ENCODE measurements at places on chromosomes 1 and 21.

DNA sequence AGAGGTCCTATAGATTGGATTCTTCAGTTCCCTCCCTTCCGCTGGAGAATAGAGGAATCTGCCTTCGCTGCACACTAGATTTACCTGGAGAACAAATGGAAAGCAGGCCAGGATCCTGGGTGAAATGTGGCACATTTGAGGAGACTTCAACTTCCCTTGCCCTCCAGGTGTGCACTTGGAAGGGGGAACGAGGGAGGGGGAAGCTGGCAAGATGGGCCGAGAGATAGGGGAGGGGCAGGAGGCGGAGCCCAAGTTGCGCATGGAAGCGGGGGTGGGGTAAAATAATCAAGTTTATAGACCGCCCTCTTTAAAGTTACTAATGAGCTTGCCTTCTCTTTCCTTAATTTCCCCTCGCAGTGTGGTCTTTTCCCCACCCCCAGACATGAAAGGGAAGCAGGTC is 155.7 kb upstream of the CAMK1G start:
- no peak for DNase-seq

- DNase-seq = no peak
Measured at GRCh38 chr1:77415579-77415978, 133.8 kb downstream of the AK5 start.

DNA sequence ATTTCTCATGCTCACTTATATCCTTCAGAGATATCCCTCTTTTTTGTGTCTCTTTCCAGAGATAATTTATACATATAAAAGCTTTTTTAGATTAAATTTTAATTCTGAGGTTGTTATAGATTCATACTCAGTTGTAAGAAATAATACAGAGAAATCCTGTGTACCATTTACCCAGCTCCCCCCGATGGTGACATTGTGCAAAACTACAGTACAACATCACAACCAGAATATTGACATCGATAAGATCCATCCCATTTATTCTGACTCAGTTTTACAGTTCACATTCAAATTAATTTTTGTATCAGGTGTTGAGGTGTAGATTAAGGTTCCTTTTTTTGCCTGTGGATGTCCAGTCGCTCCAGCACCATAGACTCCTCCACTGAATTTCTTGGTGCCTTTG is 14.3 kb downstream of the DMRTB1 start:
- no peak for DNase-seq

DNA sequence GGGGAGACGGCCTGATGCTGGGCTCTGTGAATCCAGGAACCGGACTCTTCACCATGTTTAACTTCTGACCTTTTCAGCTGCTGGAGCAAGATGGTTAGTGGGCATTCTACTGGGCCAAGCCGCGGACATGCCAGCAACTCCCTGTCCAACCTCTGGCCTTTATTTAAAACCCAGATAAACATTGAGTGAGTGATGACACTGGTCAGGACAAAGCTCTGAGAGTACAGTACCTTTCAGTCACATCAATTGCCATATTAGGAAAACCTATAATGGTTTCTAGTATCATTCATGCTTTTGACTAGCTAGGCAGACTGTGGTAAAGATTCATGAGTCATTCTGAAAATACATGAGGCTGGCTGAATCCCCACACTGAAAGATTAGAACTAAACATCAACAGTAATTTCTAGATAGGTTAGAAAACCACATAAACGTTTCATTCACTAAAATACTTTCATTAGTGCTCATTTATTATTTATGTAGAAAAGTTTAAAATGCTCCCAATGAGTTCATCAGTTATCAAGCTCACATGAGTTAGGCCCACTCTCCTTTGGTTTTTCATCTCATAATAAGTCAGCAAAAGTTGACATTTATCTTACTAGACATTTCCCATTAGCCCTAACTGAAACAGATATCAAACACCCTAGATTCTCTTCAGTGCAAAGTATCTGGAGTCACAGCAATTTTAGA is 7.1 kb upstream of the ACTA1 start:
- no peak for DNase-seq

- DNase-seq = no peak
Measured at GRCh38 chr1:180898441-180899219, 14.1 kb upstream of the KIAA1614 start.

DNA sequence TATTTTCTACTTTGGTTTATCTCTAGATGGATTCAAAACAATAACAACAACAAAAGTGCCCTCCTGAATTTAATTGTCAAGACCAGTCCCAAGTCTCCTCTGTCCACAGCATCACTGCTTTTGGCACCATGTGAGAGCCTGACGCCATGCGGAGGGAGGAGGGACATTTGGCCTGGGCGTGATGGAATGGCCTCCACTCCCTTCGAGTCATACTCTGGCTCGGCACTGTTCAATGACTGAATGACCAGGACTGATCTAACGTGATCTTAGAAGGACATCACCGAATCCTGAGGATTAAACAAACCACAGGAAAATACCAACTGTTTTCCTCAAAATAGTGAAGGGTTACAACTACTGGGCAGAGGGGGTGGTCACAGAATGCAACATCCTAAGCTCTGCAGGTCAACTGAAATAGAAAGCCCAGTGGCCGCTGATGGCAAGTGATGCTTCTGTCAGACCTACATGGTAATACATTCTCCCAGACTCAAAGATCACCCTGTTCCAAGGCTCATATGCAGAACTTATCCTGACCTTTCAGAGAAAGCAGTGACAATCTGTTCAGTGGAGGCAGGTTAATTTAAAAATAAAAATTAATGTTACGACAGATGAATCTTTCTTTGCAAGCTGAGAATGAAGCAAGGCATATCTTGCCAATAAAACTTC is 19.1 kb downstream of the SRSF4 start:
- no peak for DNase-seq

- DNase-seq = no peak
Measured at GRCh38 chr1:190479516-190479915, 1.9 kb upstream of the BRINP3 start.

GRCh38 chr1:152565115-152565514 is 1.5 kb downstream of the LCE3E start:
- no peak for DNase-seq

- no peak for DNase-seq
Measured at GRCh38 chr21:34900376-34900775, 148.7 kb downstream of the RUNX1 start.

DNA sequence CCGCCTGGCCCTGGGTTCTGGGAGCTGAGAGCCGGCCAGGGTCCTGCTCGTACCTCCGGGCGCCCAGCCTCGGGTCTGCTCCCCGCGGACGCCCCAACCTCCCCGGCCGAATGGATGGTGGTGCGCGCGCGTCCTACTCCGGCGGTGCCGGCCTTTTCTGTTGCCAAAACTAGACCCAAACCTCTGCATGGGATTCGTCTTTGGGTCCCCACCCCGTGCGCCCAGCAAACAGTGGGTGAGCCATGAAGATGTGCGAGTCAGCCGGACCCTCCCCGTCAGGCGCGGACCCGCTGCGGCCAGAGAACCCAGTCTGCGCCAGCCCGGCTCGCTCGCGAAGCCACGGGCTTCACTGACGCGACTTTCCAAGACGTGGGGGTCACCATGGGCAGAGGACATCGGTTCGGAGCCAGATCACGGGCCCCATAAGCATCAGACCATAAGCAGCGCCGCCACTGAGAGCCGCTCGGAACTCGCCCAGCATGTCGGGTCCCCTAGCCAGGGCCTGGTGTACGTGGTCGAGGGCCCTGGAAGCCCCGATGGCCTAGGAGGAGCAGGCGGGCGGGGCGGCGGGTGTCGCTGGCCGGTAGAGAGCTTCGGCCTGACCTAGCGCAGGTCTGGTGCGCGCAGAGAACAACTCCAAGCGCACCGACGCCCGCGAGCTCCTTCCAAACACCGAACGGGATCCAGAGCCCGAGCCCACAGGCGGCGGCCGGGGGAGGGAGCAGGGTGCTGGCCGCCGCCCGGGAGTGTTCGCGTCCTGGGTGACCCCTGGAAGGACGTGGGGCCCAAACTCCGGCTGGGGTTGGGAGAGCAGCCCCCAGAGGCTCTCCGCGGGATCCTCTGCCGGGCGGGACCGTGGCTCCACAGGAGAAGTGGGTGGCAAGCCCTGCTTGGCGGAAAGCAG is 1.0 kb upstream of the TP73 start:
- DNase-seq = no peak

DNA sequence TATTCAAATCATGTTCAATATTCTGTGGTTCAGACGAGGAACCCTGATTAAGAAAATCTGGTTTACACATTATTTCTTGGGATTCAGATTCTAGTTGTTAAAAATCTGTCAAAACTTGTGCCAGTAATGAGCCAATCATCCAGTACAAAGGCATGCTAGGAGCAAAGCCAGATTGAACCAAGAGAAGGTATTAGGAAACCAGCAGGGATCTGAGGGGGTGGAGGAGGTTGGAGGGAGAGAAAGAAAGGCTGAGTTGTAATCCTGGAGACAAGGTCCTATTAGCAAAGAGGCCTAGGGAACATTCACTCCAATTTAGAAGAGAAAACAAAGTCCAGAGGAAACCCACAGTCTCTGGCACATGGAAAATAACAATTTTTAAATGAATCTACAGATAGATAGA is 352.9 kb downstream of the LTN1 start:
- no peak for DNase-seq

- DNase-seq = no peak
Measured at GRCh38 chr1:905071-905749, 18.5 kb upstream of the SAMD11 start.

- no peak for DNase-seq
Measured at GRCh38 chr1:238139713-238140112, 249.0 kb upstream of the ZP4 start.

DNA sequence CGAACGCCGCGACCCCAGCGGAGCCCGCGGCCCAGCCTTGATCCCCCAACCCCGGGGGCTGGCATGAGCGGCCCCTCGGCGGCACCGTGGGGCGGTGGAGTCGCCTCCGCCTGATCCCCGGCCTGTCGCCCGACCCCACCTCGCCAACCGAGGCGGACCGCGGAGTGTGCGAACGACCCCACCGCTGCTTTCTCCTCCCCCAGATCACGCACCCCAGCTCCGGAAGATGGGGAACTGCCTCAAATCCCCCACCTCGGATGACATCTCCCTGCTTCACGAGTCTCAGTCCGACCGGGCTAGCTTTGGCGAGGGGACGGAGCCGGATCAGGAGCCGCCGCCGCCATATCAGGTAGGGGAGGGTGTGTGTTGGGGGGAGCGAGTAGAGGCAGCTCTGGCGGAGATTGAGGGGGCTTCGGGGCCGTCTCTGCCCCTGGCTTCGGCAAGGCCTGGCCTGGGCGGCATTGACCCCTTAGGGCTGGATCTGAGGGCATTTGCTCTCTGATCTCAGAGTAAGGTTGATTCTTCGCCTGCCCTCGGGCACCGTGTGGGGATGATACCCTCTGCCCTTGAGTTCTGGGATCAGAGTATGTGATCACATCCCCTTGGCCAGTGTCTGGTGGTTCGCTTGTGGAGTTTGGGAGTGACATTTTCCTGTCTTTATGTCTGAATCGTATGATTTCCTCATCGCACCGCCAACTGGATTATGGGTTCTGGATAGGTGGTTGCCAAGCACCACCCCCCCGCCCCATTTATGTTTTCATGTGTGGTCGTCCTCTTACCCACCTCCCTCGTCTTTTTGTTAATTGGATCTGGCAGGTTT is 668 bp downstream of the RNF11 start:
- no peak for DNase-seq

All from T-helper 1 cell (primary cell).